Colonic mucosa (tissue), 4 donors: ENCODE measurements at places on chromosomes 6 and 20. TPM values are rescaled to one million over a fixed set of nuclear protein-coding genes. Genes with fewer than 3 reads are reported as not detected.

Gene RUNX2
- 2.6 TPM for total RNA-seq

Gene TUBB2B
- 2.3 TPM for total RNA-seq

Gene OR2B6
- not detected for total RNA-seq

Gene UNC5CL
- total RNA-seq = 4.1 TPM

Gene PPIL4
- total RNA-seq = 26.8 TPM

GRCh38 chr20:11496380-11496779 is 421.3 kb upstream of the BTBD3 start:
- no peaks in the 10 kb centered on the region for H3K4me1 ChIP-seq
- no peak overlapping the region for H3K4me3 ChIP-seq
- H3K27me3 ChIP-seq = no peaks in the 10 kb centered on the region

GRCh38 chr20:9488063-9488462 is 26.3 kb upstream of the LAMP5 start:
- no peaks in the 10 kb centered on the region for H3K36me3 ChIP-seq
- H3K27ac ChIP-seq = no peak overlapping the region
- H3K4me3 ChIP-seq = no peak overlapping the region
- no peaks in the 10 kb centered on the region for H3K27me3 ChIP-seq
- no peaks in the 10 kb centered on the region for H3K4me1 ChIP-seq

GRCh38 chr20:4708036-4708435 is 13.7 kb upstream of the PRND start:
- H3K4me1 ChIP-seq = no peaks in the 10 kb centered on the region
- H3K36me3 ChIP-seq = no peaks in the 10 kb centered on the region
- H3K27ac ChIP-seq = no peak overlapping the region
- no peak for DNase-seq
- no peaks in the 10 kb centered on the region for H3K27me3 ChIP-seq

- no peak overlapping the region for H3K4me3 ChIP-seq
- no peak overlapping the region for H3K27ac ChIP-seq
- no peak for DNase-seq
- no peaks in the 10 kb centered on the region for H3K36me3 ChIP-seq
Measured at GRCh38 chr20:38293491-38294065, 10.4 kb upstream of the BPI start.

DNA sequence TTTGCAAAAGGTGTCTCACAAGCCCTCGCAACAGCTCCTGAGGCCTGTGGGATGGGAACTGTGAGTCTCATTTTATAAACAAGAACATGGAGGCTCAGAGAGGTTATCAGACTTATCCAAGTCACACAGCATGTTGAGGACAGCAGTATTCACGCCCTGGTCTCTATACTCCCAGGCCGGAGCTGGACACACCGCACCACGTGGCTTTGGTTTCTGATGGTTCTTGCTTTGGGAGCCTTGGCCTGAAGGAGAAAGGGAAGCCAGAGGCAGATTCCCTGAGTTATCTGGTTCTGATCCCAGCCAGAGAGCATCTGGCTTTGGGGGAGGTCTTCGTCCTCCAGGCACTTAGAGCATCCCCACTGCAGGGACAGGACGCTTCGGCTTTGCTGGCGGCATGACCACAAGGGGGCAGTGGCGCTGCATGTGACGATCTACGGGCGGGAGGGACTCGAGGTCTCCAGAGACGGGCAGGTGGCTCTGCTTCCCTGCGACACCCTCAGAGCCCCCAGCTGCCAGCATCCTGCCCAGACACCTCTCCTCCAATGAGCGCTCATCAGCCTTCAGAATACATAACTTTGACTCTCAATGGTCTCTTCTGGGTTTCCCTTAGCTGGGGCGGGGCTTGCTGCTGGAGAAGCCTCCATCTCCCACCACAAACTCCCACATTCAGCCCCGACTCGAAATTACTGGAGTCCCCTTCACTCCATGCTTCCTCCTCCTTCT is 51.4 kb upstream of the SAYSD1 start:
- H3K36me3 ChIP-seq = no peaks in the 10 kb centered on the region
- peak; percentile 91 for DNase-seq
- no peaks in the 10 kb centered on the region for H3K4me1 ChIP-seq
- no peak overlapping the region for H3K4me3 ChIP-seq
- H3K27me3 ChIP-seq = no peaks in the 10 kb centered on the region
- no peak overlapping the region for H3K27ac ChIP-seq

DNA sequence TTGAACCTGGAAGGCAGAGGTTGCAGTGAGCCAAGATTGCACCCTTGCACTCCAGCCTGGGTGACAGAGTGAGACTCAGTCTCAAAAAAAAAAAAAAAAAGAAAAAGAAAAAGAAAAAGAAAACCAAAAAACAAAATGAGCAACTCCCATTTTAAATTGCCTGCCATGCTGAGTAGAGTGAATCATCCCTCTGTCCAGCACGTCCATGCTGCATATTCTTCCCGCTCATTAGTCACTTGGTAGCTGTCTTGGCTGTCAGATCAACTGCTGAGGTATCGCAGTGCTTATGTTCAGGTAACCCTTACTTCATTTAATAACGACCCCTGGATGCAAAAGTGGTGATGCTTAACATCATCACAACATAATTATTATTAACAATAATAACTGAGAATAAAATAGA is 72.6 kb upstream of the RNF24 start:
- no peaks in the 10 kb centered on the region for H3K36me3 ChIP-seq
- no peaks in the 10 kb centered on the region for H3K27me3 ChIP-seq
- H3K4me1 ChIP-seq = no peaks in the 10 kb centered on the region
- H3K27ac ChIP-seq = no peak overlapping the region

GRCh38 chr20:1832634-1833033 is 62.6 kb upstream of the SIRPA start:
- H3K27ac ChIP-seq = no peak overlapping the region
- H3K27me3 ChIP-seq = no peaks in the 10 kb centered on the region
- H3K36me3 ChIP-seq = no peaks in the 10 kb centered on the region
- no peak for DNase-seq
